ENCODE measurements at places on chromosomes 7 and 10. TPM values are rescaled to one million over a fixed set of nuclear protein-coding genes. Genes with fewer than 3 reads are reported as not detected.
A peak's percentile ranks its signal among the peaks of the same experiment; 100 is the strongest.

GRCh38 chr10:30834153-30834552 lies 197.5 kb downstream of the ZNF438 start:
- H3K4me1 ChIP-seq, result no peaks in the 10 kb centered on the region
- DNase-seq, result no peak
- H3K36me3 ChIP-seq, result no peaks in the 10 kb centered on the region
- no peaks in the 10 kb centered on the region for H3K27me3 ChIP-seq
- H3K4me3 ChIP-seq, result no peak overlapping the region

- H3K27ac ChIP-seq, result no peak overlapping the region
- DNase-seq, result no peak
- no peaks in the 10 kb centered on the region for H3K4me1 ChIP-seq
- H3K27me3 ChIP-seq, result no peaks in the 10 kb centered on the region
- H3K36me3 ChIP-seq, result no peaks in the 10 kb centered on the region
Measured at GRCh38 chr7:94642838-94643653, 12.9 kb downstream of the SGCE start.

DNA sequence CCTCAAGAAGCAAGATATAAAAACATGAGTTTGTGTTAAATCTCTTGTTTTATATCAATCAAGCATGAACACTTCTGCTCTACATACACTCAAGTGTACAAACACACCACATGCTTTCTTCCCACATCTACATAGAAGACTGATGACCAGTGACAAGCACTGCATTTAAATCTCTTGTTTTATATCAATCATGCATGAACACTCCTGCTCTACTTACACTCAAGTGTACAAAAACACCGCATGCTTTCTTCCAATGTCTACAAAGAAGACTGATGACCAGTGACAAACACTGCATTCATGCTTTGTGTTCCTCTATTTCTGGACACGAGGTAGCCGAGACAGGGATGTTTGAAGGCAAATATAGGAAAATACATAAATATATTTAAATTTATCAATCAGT lies 642.0 kb upstream of the PFKP start:
- DNase-seq, result no peak
- H3K27ac ChIP-seq, result no peak overlapping the region
- no peak overlapping the region for H3K4me3 ChIP-seq
- no peaks in the 10 kb centered on the region for H3K27me3 ChIP-seq

GRCh38 chr10:89074120-89074519 lies 83.5 kb downstream of the FAS start:
- H3K4me1 ChIP-seq, result no peaks in the 10 kb centered on the region
- no peaks in the 10 kb centered on the region for H3K36me3 ChIP-seq
- no peak overlapping the region for H3K27ac ChIP-seq

PRSS37 gene
- total RNA-seq, result not detected

- H3K27me3 ChIP-seq, result no peaks in the 10 kb centered on the region
- no peaks in the 10 kb centered on the region for H3K4me1 ChIP-seq
- no peak overlapping the region for H3K4me3 ChIP-seq
- no peaks in the 10 kb centered on the region for H3K36me3 ChIP-seq
- DNase-seq, result no peak
Measured at GRCh38 chr10:69829775-69830174, 28.1 kb downstream of the COL13A1 start.

TSPAN12 gene
- 68.3 TPM for total RNA-seq

DNA sequence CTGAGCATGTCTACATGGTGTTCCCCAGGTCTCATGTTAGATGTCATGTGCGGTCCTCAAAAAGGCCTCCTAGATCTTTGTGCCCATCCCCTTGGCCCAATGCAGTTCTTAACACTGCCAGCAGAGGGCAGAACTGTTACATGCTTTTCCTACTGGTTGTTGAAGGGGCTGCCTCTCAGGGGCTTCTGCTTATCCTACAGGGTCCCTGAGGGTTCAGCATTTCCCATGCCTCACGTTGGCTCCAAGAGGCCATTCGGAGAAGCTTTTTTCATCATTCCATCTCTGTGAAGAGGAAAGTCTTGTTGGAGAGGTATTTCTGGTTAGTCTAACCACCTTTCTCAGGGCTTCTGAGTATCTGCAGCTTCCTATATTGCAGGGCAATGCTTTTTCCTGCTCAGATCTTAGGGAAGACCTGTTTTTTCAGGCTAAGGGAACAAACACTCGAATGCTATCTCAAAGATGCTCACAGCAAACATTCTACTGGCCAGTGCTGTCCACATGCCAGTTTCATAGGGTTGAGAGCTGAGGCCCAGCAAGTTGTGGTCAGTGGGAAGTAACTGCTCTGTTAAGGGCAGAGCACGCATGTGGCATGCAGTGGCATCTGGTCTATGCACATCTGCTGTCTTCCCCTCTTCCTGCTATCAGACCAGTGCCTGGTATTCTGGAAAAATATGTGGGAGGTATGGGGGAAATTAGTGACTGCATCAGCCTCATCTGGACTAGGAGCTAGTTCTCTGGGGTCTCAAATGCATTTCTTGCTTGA lies 31.5 kb downstream of the MBL2 start:
- H3K27ac ChIP-seq, result no peak overlapping the region
- H3K27me3 ChIP-seq, result no peaks in the 10 kb centered on the region
- peak; percentile 67 for DNase-seq
- no peaks in the 10 kb centered on the region for H3K4me1 ChIP-seq
- H3K4me3 ChIP-seq, result no peak overlapping the region

DNA sequence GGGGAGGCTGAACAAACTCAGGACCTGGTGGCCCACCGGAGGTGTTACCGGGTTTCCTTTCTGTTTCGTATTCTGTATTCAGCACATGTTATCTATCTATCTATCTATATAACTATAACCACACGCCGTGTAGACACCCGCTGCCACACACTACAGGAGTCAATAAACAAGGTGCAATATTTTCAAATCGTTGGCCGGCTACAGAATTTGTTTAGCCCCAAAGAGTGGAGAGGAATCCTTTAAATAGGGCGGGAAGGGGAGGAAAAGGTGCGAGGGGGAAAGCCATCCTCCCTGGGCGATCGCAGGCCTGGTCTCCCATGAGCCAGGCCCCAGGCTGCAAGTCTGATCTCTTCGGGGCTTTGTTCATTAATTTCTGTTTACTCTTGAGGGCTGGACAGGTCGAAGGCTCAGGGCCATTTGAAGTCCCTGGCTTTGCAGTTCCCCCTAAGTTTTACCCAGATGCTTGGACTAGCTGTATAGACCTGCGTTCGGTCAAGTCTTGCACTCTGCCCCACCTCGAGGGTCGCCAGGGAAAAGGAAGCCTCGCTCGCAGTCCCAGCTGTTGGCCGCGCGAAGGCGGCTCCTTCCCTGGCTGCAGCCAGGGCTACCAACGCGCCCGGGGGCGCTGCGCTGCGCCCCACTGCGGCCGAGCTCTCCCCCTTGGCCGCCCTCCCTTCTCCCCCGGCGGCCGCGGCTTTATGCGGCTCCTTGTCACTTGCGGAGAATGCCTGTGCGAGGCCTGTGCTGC lies 3.8 kb downstream of the NKX2-3 start:
- no peaks in the 10 kb centered on the region for H3K4me1 ChIP-seq
- H3K4me3 ChIP-seq, result peak overlapping the region; percentile 59
- no peak for DNase-seq
- H3K36me3 ChIP-seq, result no peaks in the 10 kb centered on the region
- peaks cover 38% of the 10 kb centered on the region for H3K27me3 ChIP-seq

DNA sequence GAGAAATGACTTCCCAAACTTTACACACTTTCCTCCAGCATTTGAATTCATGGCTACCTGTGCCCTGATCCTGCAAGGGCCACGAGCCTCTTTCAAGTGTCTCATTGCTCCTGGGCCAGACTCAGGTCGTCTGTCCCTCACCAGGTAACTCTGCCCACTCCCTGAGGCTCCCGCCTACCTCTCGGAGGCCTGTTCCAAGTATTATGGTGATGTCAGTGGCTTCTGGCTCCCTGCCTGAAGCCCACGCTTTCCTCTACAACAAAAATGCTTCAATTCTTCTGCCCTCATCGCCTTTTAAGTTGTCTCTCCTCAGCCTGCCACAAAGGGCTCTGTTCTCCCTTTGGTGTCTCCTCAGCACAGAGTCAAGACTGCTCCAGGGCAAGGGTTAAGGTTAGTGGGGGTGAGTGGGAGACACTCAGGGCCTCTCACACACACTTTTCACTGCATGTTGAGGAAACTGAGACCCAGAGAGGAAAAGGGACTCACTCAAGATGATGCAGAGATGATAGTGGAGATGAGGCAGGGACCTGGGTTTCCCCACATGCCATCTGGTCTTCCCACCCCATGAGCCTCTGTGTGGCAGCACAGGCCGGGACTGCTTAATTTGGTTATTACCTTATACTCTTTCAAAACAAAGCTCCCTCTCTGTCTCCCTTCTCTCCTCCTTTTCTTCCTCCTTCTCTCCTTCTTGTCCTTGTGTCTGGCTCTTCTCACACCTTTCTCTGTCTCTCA lies 28.3 kb upstream of the EGR2 start:
- H3K27ac ChIP-seq, result no peak overlapping the region
- H3K4me3 ChIP-seq, result no peak overlapping the region
- H3K4me1 ChIP-seq, result no peaks in the 10 kb centered on the region
- no peak for DNase-seq
- H3K36me3 ChIP-seq, result no peaks in the 10 kb centered on the region
- H3K27me3 ChIP-seq, result no peaks in the 10 kb centered on the region

DNA sequence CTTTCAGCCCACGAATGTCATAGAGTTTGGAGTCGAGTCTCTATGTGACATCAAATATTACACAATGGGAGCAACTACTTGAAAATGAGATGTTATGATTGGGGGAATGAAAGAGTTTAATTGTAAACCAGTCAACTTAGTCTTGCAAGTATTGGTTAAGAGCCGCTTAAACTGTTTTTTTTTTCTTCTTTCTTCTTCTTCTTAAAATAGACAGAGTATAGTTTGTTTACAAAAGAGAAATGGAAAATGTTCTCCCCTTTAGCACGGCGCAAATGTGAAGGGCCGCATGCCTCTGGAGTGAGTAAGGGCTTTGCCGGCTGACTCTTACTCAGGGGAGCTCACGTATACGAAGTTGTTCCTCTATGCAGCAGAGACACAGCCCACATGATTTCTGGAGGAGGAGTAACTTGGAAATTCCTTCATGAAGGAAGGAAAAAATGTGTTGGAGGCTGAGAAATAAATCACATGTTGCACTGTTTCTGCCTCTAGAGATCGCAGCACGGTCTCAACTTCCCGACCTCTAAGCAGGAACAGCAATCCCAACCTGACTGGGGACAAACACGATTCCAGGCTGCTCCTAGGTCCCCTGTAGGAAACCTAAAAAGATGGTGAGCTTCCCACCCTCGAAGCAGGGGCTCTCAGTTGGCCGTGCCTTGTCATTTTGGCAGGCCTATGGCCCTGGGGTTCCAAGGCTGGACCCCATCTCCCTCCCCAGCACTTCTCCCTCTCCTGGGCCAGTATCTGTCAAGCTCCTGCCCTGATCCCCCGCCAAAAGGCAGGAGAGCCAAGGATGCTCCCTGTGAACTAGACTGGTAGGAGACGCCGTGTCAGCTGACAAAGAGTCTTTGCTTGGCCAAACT lies 44.8 kb downstream of the MYOF start:
- no peak overlapping the region for H3K4me3 ChIP-seq
- H3K36me3 ChIP-seq, result no peaks in the 10 kb centered on the region

DNA sequence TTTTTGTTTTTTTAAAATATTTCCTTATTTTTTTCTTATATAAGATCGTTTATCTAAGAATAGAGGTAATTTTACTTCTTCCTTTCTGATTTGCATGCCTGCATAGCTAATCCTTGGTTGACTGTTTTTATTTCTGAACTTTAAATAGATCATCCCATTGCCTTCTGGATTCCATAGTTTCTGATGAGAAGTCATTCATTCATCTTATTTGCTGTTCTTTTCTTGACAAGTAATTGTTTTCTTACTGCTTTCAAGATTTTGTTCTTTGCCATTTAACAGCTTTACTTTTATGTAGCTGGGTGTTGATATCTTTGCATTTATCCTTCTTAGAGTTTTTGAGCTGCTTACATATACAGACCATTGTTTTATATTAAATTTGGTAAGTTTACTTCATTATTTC lies 437.9 kb downstream of the SDK1 start:
- no peak overlapping the region for H3K4me3 ChIP-seq
- H3K4me1 ChIP-seq, result no peaks in the 10 kb centered on the region
- no peak overlapping the region for H3K27ac ChIP-seq
- no peaks in the 10 kb centered on the region for H3K27me3 ChIP-seq

PNLIPRP1 gene
- total RNA-seq, result not detected

- H3K4me3 ChIP-seq, result no peak overlapping the region
- DNase-seq, result no peak
- H3K4me1 ChIP-seq, result no peaks in the 10 kb centered on the region
- no peaks in the 10 kb centered on the region for H3K27me3 ChIP-seq
- no peak overlapping the region for H3K27ac ChIP-seq
Measured at GRCh38 chr7:23135755-23136154, 30.2 kb downstream of the KLHL7 start.

DNA sequence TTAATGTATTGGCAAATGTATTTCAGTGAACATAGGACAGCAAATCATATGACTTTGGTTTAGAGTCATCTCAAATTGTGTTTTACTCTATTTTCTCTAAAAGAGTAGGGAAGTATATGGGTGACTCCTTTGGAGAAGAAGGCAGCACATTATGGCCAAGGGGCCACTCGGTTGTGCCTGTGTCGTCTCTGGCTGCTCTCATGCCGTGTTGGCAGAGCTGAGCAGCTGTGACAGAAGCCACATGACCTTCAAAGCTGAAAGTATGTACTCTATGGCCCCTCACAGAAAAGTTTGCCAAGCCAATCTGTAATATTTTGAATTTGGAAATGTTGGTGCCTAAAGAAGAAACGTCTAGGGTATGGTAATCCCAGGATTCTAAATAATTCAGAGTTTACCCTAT lies 47.5 kb downstream of the TASOR2 start:
- no peak overlapping the region for H3K27ac ChIP-seq
- no peak for DNase-seq
- H3K36me3 ChIP-seq, result peaks cover 51% of the 10 kb centered on the region
- H3K27me3 ChIP-seq, result no peaks in the 10 kb centered on the region

DNA sequence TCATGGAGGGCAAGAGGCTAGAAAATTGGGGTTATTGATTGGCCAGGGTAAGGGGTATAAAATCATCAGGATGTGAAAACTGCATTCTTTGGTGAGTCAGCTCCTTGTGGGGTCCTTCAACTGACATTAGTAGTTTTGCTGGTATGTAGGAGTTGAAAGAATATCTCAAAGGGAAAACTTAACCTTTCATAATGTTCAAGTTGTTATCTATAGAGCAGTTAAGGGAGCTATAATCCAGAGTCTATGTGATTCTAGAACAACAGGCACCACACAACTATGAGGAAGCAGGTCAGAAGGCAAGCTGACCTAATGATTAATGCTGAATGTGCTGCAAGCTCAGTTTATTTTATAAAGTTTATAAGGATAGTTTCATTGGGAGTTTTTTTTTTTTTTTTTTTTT lies 13.7 kb downstream of the PRPS1L1 start:
- H3K4me1 ChIP-seq, result no peaks in the 10 kb centered on the region
- no peaks in the 10 kb centered on the region for H3K27me3 ChIP-seq
- no peak overlapping the region for H3K27ac ChIP-seq
